ENCODE measurements at places on chromosomes 2 and 18.

DNA sequence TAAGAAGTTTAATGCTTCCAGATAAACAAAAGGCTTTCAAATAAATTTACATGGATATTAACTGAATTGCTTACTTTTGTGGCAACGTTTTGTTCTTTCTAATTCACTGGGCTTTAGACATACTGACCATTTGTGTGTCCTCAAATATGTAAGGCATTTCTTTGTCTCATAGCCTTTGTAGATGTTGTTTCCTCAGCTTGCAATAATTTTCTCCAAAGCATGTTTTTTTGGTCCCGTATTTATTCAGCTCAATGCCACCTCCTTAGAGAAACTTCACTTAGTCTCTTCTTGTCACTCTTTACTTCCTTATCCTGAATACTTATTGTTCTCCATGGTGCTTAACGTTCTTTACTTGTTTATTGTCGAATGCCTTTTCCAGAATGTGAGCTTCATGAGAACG, 98.5 kb downstream of the NUP35 start:
- DNase-seq, result no peak

DNA sequence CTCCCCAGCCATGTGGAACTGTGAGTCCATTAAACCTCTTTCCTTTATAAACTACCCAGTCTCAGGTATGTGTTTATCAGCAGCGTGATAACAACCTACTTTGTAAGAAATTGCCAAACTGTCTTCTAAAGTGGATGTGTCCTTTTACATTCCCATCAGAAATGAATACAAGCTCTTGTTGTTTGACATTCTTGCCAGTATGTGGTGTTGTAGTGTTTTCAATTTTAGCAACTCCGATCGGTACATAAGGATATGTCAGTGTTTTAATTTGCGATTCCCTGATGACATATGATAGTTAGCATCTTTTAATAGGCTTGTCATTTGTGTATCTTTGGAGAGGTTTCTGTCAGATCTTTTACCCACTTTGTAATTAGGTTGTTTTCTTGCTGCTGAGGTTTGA, 1156.3 kb upstream of the CRIM1 start:
- peak; percentile 11 for DNase-seq

- DNase-seq, result no peak
These were observed 123.7 kb downstream of the HNMT start for GRCh38 chr2:138087751-138088593.

DNA sequence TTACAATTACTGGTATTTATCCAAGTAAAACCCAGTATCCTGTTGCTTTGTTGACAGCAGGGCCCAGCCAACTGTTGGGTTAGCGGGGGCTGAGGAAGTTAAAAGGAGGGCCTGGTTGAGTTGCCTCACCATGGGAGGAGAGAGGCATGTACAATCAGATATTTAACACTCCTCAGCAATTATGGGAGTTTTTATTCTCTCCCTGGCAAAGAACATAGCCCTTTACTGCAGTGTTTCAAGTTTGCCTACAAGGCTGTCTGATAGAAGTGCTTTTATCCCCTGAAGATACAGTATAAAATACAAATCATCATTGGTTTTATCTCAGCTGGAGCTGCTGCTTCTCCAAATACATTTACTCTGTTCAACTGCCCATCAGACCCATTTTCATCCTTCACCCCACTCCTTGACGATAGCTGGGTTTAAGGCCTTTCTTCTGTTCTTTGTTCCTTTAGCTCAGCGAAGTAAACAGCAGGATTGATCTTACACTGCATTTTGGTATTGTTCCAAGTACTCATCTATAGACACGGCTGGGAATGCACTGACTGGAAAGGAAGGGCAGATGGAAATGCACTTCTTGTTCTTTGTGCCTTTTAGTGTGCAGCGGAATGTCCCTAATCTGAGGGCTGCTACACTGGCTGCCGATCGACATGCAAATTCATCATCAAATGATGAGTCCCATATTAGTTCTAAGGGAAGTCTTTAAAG, 402.5 kb upstream of the SPRED2 start:
- DNase-seq, result no peak

DNA sequence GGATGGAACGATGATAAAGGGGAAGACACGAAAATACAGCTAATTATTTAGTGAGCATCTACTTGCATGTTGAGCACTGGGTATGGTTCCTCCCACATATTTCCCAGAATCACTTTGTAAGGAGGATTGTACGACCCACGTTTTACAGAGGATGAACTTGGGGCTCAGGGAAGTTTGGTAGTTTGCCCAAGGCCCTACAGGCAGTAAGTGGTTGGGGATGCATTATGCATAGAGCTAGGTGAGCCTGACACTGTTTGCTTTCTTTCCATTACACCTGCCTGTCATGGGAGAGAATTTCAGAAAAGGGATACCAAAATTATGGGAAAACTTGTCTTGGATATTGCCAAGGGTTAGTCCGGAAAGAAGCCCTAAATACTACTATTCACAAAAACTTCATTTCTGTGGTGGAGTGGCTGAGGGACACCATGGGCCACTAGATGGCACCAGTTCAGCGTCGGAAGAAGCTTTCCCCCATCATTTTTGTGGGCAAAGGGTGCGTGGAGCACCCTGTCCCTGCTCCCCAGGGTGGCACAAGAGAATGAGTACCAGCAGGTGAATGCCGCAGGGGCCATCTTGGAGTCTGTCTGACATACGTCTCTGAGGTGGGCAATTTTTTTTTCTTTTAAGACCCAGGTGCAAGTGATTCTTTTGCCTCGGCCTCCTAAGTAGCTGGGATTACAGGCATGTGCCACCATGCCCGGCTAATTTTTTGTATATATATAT, 23.5 kb upstream of the C18orf32 start:
- DNase-seq, result peak; percentile 26

GRCh38 chr2:169734169-169734847, 676 bp downstream of the KLHL23 start:
- no peak for DNase-seq

GRCh38 chr2:241598061-241598460, 38.9 kb downstream of the THAP4 start:
- no peak for DNase-seq
